ENCODE measurements at places on chromosomes 6 and 20. TPM values are rescaled to one million over a fixed set of nuclear protein-coding genes. Genes with fewer than 3 reads are reported as not detected.

- H3K27ac ChIP-seq = no peak overlapping the region
- no peak for DNase-seq
- H3K36me3 ChIP-seq = no peaks in the 10 kb centered on the region
Observed at GRCh38 chr6:122389704-122390372, 9.6 kb upstream of the HSF2 start.

DNA sequence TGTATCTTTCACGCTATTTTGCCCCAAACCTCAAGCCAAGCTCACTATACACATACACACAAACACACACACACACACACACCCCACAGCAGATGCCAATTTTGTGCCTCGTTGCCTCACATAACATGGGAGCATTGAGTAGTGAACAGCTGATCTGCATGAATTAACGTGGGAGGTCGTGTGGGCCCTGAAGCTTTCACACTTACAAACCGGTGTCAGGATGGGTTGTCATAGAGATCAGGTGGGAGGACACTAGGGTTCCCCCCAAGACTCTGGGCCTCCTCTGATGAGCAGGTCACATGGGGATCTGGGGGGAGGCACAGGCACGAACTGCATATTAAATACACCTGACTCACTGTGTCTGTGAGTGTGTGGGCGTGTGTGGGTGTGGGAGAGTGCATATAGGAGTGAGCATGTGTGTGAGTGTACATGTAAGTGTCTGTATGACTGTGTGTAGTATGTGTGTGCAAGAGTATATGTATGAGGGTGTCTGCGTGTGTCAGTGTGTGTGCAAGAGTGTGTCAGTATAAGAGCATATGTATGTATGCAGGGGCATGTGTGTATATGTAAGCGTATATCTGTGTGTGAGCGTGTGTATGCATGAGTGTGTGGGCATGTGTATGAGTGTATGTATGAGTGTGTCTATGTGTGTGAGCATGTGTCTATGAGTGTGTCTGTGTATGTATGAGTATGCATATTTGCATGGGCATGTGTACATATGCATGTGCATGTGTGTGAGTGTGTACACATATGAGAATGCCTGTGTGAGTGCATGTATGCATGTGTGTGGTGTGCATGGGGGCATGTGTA is 370.4 kb downstream of the PREX1 start:
- H3K27ac ChIP-seq = no peak overlapping the region
- DNase-seq = no peak
- H3K27me3 ChIP-seq = no peaks in the 10 kb centered on the region
- no peaks in the 10 kb centered on the region for H3K4me1 ChIP-seq
- no peak overlapping the region for H3K4me3 ChIP-seq

DNA sequence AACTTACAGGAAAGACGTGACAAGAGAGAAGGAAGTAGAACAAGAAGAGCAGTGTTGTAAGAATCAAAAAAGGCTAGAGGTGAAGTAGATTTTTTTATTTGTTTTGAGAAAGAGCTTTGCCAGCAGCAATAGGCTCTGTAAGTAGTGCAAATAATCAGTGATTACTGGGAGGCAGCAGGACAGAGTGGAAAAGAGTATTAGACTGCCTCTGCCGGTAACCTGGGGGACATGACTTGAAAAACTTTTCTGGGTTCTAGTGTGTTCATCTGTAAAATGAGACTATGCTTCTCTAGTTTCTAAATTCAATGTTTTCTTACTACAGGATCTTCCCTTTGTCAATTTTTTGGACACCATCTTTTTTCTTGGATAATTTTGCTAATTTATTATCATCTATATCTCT is 5.8 kb upstream of the IRAK1BP1 start:
- no peak overlapping the region for H3K27ac ChIP-seq
- H3K36me3 ChIP-seq = no peaks in the 10 kb centered on the region
- no peaks in the 10 kb centered on the region for H3K4me1 ChIP-seq
- no peaks in the 10 kb centered on the region for H3K27me3 ChIP-seq
- H3K4me3 ChIP-seq = no peak overlapping the region

- H3K36me3 ChIP-seq = no peaks in the 10 kb centered on the region
- no peaks in the 10 kb centered on the region for H3K27me3 ChIP-seq
- no peak overlapping the region for H3K27ac ChIP-seq
Observed at GRCh38 chr20:20275636-20276035, 92.3 kb upstream of the INSM1 start.

- no peak for DNase-seq
- H3K36me3 ChIP-seq = no peaks in the 10 kb centered on the region
- H3K4me1 ChIP-seq = no peaks in the 10 kb centered on the region
- no peak overlapping the region for H3K4me3 ChIP-seq
- no peak overlapping the region for H3K27ac ChIP-seq
Observed at GRCh38 chr6:169074526-169074925, 179.1 kb downstream of the THBS2 start.

DNA sequence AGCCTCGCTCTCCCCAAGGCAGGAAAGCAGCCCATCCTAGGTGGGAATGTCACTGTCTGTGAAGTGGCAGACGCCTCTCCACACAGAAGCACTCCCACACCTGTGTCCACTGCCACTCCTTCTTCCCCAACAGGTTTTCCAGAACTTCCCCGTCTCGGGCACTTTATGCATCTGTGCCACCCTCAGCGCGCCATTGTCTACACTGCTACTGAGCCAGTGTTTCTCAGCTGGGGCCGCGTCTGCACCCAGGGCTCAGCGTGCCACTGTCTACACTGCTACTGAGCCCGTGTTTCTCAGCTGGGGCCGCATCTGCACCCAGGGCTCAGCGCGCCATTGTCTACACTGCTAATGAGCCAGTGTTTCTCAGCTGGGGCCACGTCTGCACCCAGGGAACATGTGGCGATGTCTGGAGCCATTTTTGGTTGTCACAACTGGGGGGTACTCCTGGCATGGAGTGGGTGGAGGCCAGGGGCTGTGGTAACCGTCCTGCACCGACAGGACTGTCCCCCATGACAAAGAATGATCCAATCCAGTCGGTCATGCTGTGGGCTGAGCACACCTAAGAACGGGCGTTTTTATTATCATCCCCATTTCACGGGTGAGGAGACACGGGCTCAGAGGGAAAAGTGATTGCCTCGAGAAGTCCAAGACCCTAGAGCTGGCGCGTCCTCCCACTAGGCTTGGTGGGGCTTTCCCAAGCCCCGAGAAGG is 41.7 kb upstream of the ZBP1 start:
- peak; percentile 10 for DNase-seq
- H3K4me3 ChIP-seq = no peak overlapping the region
- no peaks in the 10 kb centered on the region for H3K4me1 ChIP-seq
- H3K36me3 ChIP-seq = no peaks in the 10 kb centered on the region

DNA sequence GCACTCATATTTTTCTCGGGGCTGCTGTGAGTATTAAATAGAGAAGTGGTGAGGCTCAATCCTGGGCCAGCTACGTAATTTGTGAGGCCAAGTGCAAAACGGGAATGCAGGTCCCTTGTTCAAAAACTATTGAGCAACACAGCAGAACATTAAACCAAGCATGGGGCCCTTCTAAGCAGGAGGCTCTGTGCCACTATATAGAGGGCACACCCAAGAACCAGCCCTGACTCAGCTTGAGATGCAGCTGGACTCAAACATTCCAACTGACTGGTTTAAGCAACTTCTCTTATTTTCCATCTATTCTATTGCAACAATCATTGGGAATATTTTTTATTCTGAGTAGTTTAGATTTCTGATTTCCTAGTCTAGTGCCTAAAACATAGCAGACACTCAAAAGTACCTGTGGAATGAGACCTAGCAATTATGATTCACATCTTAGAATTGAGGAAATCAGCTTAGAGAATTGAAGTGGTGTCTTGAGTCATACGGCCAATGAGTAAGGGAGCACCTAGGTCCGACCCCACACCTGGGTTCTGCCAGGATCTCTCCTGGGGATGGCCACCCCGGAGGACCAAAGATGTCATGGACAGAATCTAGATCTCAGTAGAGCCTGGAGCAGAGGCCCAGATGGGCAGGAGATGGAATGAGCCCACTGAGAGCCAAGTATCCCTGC is 1.3 kb downstream of the SIRPB2 start:
- no peaks in the 10 kb centered on the region for H3K36me3 ChIP-seq
- DNase-seq = no peak
- H3K27ac ChIP-seq = peak overlapping the region; percentile 50
- no peaks in the 10 kb centered on the region for H3K27me3 ChIP-seq

GRCh38 chr6:46473881-46474280 is 17.4 kb downstream of the RCAN2 start:
- H3K36me3 ChIP-seq = no peaks in the 10 kb centered on the region
- no peak overlapping the region for H3K27ac ChIP-seq
- no peak overlapping the region for H3K4me3 ChIP-seq
- H3K4me1 ChIP-seq = no peaks in the 10 kb centered on the region
- no peak for DNase-seq

DNA sequence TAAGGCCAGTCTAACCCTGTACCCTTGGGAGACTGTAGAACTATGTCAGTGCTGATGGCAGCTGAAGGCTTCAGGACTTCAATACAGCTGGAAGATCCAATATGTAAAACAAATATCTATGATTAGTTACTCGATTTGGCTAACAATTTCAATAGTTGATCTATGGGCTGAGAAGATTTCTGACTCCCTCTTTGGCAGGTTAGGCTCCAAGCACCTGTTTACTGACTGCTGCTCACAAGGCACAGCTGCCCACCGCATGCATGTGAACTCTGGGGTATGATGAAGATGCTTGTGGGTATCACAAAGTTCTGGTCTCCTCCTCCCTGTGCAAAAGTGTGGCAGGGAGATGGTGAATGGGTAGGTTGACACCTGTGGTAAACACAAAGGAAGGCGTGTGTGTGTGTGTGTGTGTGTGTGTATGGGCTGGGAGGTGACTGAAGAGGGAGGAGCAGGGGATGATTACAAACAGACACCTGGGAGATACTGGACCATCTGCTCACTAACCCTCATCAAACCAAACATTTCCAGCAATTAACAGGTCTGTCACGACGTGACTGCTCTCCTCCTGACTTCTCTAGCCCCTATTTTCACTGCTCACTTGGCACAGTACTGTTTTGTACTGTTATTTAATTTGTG is 18.1 kb downstream of the ELMO2 start:
- no peak overlapping the region for H3K27ac ChIP-seq
- no peak overlapping the region for H3K4me3 ChIP-seq
- H3K36me3 ChIP-seq = peaks cover 10% of the 10 kb centered on the region
- H3K27me3 ChIP-seq = no peaks in the 10 kb centered on the region
- no peak for DNase-seq
- H3K4me1 ChIP-seq = no peaks in the 10 kb centered on the region

DNA sequence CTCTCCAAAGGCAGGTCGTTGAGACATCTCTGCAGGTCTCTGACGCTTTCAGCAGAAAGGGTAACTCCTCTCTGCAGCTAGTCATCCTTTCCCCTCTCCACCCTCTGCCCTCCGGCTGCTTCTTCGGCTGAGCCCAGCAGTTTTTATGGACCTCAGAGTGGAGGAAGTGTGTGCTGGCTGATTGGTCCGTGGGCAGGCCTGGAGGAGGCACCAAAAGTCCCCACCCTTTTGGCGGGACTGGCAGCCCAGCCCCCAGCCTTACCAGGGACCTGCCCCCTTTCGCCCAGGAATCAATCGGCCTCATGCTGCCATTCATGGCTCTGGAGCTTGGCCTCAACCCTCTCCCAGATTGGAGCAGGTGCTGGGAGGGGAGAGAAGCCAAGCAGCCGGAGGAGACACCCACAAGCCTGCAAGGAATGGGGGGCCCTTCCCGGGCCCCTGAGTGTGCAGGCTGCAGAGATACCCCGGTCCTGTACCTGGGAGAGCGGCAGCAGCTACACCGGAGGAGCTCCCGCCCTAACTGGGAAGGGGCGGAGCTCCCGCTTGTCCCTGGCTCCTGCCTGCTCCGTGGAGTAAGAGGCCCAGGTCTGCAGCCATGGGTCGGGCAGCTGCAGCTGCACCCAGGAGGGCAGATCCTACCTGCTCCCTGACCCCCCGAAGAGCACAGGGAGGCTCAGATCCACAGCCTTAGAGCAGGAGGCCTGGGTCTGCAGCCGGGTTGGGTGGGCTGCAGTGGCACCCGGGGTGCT is 170.3 kb upstream of the SOX4 start:
- H3K4me3 ChIP-seq = no peak overlapping the region
- no peak for DNase-seq
- no peaks in the 10 kb centered on the region for H3K36me3 ChIP-seq
- no peaks in the 10 kb centered on the region for H3K4me1 ChIP-seq
- no peak overlapping the region for H3K27ac ChIP-seq

- no peak overlapping the region for H3K4me3 ChIP-seq
- no peaks in the 10 kb centered on the region for H3K36me3 ChIP-seq
- no peak overlapping the region for H3K27ac ChIP-seq
- H3K4me1 ChIP-seq = no peaks in the 10 kb centered on the region
Observed at GRCh38 chr20:51484141-51484815, 58.2 kb downstream of the NFATC2 start.

- no peaks in the 10 kb centered on the region for H3K4me1 ChIP-seq
- H3K27ac ChIP-seq = no peak overlapping the region
- no peaks in the 10 kb centered on the region for H3K36me3 ChIP-seq
- no peak for DNase-seq
- no peaks in the 10 kb centered on the region for H3K27me3 ChIP-seq
- no peak overlapping the region for H3K4me3 ChIP-seq
Observed at GRCh38 chr6:130138909-130139242, 83.9 kb downstream of the SAMD3 start.

- no peak for DNase-seq
- H3K27ac ChIP-seq = no peak overlapping the region
- H3K4me3 ChIP-seq = no peak overlapping the region
- no peaks in the 10 kb centered on the region for H3K27me3 ChIP-seq
- H3K4me1 ChIP-seq = no peaks in the 10 kb centered on the region
- H3K36me3 ChIP-seq = no peaks in the 10 kb centered on the region
Observed at GRCh38 chr6:109420751-109421150, 19.7 kb downstream of the PPIL6 start.

GRCh38 chr6:37994223-37994622 is 174.7 kb downstream of the ZFAND3 start:
- no peak overlapping the region for H3K27ac ChIP-seq
- DNase-seq = no peak
- H3K4me1 ChIP-seq = no peaks in the 10 kb centered on the region
- H3K36me3 ChIP-seq = no peaks in the 10 kb centered on the region
- H3K27me3 ChIP-seq = no peaks in the 10 kb centered on the region
- no peak overlapping the region for H3K4me3 ChIP-seq

- no peak for DNase-seq
- no peak overlapping the region for H3K27ac ChIP-seq
- H3K36me3 ChIP-seq = no peaks in the 10 kb centered on the region
Observed at GRCh38 chr6:39926668-39927067, 7.6 kb downstream of the MOCS1 start.

DNA sequence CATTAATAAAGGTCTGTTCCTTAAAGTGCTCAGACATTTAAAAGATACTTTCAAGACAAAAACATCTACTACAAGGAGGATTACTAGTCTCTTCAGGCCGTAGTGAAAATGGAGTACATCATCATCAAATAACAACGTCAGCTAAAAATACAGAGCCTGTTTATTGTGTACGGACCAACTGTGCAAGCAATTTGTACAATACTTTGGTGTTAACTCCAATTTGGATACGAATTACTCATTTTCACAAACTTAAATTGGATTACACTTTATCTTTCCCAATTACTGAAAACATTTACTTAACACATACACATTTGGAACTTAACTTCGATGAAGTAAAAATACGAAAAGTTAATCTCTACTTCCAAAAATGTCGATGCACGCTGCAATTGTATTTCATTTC is 802 bp downstream of the CYP39A1 start:
- no peaks in the 10 kb centered on the region for H3K4me1 ChIP-seq
- H3K27ac ChIP-seq = peak overlapping the region; percentile 64
- H3K4me3 ChIP-seq = peak overlapping the region; percentile 91
- no peaks in the 10 kb centered on the region for H3K36me3 ChIP-seq
- no peak for DNase-seq

QRSL1 gene
- total RNA-seq = 21.1 TPM

GSTA2 gene
- total RNA-seq = 0.35 TPM

IL20RA gene
- 12.2 TPM for total RNA-seq

FAXC gene
- total RNA-seq = 0.44 TPM

GTSF1L gene
- total RNA-seq = not detected

HCRTR2 gene
- total RNA-seq = not detected

C2 gene
- 7.8 TPM for total RNA-seq

C20orf202 gene
- total RNA-seq = not detected
